ENCODE measurements at places on chromosomes 3 and 15.

DNA sequence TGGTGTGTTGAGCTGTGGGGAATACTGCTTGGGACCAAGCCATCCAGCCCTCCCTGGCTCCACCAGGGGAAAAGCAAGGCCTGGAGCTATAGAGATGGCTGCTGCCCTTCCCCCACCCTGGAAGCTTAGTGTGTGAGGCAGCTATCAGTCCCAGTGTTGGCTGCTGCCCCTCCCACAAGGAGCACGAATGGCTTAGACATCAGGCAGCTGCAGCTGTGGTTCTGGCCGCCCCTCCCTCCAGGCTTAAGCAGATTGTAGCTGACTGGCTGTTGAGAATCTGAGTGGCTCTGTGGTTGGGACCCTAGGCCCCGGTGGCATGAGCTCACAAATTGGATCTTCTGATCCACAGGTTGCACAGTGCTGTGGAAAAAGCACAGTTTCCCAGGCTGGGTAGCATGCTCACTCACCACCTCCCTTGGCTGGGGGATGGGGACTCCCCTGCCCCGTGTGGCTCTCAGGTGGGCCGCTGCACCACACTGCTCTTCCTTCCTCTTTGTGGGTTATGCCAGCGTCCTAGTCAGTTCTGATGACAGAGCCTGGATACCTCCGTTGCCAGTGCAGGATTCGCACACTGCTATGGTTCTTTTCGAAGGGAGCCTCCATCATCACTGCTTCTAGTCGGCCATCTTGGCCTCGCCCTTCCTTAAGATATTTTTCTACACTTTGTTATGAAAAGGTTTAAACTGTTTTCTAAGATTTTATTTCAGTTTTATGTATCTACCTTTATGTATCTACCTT, 21.2 kb upstream of the SUCNR1 start:
- no peak for DNase-seq

DNA sequence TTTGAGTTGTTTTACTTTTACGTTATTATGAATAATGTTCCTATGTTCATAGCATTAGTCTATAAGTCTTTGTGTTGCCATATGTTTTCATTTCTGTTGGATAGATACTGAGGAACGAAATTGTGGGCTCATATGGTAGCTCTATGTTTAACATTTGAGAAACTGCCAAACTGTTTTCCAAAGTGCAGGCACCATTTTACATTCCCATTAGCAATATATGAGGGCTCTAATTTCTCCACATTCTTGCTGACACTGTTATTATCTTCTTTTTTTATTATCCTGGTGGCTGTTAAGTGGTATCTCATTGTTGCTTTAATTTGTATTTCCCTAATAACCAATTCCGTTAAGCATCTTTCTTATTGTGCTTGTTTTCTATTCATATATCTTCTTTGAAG, 1.8 kb upstream of the PIK3R4 start:
- no peak for DNase-seq

GRCh38 chr3:113096188-113096892, 105.6 kb downstream of the GTPBP8 start:
- DNase-seq: no peak

DNA sequence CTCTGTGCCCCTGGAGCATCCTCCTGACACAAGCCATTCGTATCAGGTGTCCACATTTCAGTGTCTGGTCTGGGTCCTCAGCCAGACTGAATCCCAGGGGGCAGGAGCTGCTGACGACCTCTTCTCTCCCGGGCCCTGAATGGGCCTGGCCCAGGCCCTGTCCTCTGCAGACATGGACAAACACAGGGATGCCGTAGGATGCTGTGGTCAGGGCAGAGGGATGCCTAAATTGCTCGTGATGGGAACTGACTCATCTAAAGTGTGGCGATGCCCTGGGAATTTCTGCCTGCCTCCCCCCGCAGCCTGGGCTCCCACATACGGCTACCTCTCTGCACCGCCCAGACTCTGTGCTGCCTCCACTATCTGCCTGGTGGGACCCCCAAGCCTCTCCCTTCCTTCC, 58.5 kb upstream of the CTSH start:
- DNase-seq: no peak

DNA sequence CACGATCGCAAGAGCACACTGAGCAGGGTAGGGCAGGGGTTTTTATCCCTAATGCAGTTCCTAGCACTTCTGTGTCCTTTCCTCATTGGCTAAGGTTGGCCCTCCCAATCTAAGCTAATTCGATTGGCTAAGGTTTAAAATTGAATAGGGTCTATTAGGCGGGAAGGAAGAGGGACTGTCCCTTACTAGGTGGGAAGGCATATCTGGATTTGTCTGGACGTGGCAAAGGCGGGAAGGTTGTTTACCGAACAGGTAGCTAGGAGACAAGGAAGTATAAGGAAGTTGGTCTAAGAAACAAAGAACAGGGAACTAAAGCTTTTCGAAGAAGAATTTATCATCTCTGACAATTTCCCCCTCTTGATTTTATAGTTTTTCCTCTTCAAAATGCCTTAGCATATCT, 24.8 kb upstream of the ATG7 start:
- DNase-seq: no peak

DNA sequence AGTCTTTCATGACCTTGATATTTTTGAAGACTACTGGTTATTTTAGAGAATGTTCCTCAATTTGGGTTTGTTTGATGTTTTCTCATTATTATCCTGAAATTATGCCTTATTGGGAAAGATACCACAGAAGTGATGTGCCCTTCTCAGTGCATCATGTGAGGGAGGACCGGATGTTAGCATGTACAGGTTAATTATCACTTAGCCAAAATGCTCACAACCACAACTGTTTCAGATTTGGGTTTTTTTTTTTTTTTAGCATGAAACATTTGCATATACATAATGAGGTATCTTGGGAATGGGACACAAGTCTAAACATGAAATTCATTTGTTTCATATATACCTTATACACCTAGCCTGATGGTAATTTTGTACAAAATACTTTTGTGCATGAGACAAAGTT, 59.8 kb downstream of the PIK3R4 start:
- DNase-seq: no peak

- no peak for DNase-seq
These were observed 32.8 kb downstream of the TMEM212 start for GRCh38 chr3:171875923-171876412.

- DNase-seq: peak; percentile 70
These were observed 2.9 kb downstream of the TLE3 start for GRCh38 chr15:70094690-70095311.

DNA sequence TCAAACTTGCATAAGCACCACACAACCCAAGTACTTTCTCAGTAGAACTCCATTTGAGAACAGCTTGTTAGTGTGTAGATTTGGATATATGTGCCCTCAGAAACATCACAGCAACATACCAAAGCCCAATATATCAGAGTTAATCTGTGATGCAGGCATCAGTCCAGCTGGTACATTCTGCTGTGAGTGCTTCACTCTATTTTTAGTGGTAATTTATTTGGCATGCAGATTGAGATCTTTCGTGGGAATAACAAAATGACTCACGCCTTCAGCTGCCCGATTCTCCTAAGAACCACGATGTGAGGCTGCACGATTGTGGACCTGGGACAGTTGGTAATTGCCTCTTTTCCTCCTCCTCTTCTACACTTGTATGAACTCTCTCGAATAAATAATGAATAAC, 730.7 kb downstream of the SQOR start:
- no peak for DNase-seq

DNA sequence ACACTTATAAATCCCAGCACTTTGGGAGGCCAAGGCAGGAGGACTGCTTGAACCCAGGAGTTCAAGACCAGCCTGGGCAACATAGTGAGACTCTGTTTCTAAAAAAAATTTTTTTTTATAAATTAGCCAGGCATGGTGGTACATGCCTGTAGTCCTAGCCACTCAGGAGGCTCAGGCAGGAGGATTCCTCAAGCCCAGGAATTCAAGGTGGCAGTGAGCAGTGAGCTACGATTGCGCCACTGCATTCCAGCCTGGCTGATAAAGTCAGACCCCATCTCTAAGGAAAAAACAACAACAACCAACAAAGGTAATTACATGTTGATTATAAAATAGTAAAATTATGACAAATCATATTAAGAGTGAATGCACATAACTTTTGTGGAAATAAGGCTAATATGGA, 40.9 kb downstream of the MCCC1 start:
- DNase-seq: no peak

DNA sequence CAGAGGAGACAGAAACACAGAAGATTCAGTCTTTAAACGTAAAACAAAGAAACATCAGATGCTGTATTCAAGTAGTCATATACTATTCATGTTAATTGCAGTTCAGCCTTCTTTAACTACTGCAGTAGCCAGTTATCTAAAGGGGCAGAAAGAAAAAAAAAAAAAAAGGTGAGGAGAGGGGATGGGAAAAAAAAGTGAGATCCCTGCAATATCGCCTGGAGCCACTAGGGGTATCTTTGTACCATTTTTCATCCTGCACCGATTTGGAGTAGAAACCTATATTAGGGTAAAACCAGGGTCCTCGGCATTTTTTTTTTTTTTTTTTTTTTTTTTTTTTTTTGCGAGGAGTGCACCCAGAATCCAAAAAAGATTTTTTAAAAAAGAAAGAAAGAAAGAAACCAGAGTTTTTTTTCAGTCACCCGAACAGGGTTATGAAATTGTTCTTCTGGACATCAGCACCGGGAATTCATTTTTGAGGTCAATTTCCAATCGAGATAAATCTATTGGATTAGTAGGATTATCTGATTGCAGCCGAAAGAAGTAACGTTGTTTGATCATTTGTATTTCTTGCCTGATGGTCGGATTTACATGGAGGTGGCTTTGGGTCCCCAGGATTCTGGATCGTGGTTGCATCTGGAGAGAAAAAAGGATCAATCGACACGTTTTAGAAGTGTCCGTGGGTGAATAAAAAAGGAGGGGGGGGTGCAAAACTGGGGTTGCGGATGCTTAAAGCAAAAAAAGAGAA, 186.7 kb downstream of the NLGN1 start:
- DNase-seq: peak; percentile 52

GRCh38 chr3:27146786-27147185, 222.4 kb downstream of the NEK10 start:
- DNase-seq: no peak

DNA sequence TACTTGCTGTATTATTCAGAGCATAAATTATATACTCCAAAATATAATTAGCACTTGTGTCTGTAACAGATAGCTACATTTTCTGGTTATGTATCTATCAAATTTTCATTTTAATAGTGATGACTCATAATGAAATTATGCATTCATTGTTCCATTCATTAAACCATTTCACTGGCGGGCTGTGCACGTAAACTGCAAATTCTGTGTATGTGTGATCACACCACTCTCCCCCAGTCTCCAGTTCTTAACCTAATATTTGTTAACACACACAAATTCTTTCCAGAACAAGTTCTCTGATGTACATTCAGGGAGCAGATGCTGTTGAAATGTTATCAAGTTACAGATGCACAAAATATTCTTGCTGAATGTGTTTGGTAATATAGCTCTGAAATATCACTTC, 3.8 kb upstream of the KCNMB2 start:
- peak; percentile 41 for DNase-seq

DNA sequence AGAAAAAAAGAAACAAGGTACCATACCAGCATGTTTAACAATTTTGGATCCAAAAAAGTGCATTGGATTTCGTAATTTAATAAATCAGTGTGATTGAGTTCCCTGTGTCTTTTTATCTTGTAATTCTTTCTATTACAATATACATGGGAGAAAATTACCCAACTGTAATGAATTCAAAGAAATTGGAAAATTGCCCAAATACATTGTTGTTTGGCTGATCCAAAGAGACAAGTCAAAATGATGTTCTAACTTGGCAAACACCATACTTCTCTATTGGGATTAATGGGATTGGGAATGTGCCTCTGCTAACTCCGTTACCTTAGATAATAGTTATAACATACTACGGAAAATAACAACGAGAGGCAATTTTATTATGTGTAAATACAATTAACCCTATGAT, 1097.1 kb downstream of the ROBO1 start:
- DNase-seq: no peak

DNA sequence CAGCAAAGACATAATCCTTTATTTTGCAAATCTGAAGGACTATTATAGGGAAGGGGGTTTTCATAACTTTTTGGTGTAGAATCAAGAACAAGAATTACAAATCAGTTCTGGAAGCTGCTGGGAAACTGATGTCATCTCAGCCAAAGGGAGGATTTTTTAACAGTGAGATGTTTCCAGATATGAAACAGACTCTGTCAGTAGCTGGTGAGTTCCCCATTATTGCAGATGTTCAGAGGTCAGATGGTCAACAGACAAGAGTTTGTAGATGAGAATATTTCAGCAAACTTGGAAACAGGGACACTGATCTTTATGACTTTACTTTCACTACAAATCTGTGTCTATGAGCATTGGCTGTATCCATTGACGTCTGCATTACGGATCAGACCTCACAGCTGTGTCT, 71.9 kb upstream of the LPP start:
- no peak for DNase-seq

DNA sequence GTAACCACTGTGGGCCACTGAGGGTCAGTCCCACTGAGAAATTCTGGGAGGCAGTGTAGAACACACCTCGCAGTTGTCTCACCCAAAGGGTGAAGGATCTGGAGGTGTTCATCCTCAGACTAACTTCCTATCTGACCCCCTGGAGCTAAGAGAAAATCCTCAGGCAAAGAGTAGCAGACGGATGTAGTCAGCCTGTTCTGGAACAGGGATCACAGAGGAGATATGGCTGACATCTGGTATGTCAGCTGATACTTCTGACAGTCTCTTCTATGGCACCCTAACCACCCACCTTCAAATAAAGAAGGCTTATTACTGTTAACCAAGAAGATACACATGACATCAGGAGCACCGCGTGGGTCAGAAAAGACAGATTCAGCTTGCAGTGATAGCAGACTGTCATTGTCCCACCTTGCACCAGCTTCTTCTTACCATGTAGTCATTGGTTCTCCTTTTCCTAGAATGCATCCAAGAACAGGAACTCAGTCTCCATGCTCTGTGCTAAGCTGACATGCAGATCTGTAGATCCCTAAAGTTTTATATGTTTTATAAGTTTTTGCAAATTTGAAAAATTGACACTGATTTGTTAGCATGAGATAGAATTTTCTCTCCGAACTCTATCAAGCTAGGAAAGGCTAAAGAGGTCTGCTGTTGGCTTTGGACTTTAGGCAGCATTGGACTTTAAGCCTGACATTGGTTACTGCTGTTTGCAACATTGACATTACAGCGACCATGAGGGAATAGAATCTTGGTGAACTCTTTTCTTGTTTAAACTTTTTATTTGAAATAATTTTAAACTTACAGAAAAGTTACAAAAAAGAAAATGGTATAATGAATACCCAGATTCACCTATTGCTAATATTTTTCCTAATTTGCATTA, 60.4 kb downstream of the KBTBD12 start:
- DNase-seq: no peak

DNA sequence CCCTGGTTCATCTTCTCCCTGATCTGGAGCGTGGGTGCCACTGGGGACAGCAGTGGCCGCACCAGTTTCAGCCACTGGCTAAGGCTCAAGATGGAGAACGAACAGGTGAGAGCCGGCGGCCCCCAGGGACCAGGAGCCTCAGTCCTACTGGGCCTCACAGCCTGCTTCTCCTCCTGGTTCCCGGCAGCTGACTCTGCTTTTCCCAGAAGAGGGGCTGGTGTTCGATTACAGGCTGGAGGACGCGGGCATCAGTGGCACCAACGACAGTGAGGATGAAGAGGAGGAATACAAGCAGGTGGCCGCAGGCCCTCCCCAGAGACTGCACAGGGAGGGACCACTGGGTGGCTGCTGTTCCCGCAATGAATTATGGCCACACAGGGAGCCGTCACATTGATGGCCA, 54.4 kb downstream of the DNAH1 start:
- DNase-seq: no peak

- DNase-seq: no peak
These were observed 20.5 kb upstream of the CCDC174 start for GRCh38 chr3:14631101-14631497.
